Midbrain (tissue), 1 donor: ENCODE measurements at places on chromosomes 5 and 9.

- DNase-seq: no peak
Measured at GRCh38 chr5:3342271-3343100, 253.1 kb upstream of the IRX1 start.

GRCh38 chr9:106621313-106622163 lies 241.4 kb upstream of the ZNF462 start:
- DNase-seq: peak; percentile 41

GRCh38 chr9:131024978-131025868 lies 16.2 kb downstream of the LAMC3 start:
- DNase-seq: no peak

DNA sequence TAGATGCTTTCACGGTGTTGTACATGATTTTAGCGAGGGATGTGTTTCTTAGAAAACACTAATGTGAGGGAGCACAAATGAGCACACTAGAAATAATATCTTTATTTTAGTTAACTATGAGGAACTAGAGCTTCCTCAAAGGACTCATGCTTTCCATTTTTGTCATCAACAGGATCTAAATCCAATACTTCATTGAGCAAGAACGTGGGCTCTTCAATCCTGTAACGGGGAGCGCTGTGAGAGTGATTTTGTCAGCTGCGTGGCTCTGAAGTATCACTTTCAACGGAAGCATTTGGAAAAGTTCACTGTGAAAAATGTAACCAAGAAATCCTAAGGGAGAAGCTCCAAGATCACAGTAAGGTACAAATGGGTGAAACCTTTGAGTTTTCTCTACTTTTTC lies 93.2 kb downstream of the LIX1 start:
- DNase-seq: no peak

GRCh38 chr9:112694706-112695555 lies 23.0 kb downstream of the INIP start:
- DNase-seq: no peak

- no peak for DNase-seq
Measured at GRCh38 chr5:163915481-163915961, 410.1 kb downstream of the MAT2B start.

GRCh38 chr9:111484572-111484894 lies 350 bp upstream of the ECPAS start:
- no peak for DNase-seq

GRCh38 chr5:39015743-39016586 lies 58.2 kb downstream of the RICTOR start:
- no peak for DNase-seq

DNA sequence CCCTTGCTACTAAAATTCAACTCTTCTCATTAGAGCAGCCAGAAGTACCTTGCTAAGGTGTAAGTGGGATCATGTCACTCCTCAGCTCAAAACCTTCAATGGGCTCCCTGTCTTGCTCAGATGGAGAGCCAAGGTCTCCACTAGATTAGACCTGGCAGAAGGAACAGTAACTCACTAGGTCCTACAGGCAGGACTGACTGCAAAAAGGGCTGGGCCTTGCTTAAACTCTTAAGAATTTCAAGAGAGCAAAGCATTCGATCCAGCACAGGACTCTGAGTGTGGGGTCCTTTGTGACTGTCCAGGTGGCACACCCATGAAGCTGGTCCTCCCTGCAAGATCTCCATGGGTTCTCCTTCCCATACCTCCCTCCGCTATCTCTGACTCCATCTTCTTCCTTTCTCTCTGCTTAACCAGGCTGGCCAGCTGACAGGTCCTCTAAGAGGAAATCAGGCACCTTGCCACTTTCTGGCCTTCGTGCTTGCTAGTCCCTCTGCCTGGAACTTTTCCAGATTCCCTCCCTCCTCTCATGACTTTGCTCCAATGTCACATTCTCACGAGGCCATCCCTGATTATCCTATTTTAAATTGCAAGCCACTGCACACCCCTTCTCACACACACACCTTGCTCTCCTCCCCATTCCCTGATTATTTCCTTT lies 70.2 kb downstream of the BASP1 start:
- DNase-seq: no peak

- no peak for DNase-seq
Measured at GRCh38 chr5:136766456-136766855, 401.1 kb upstream of the TRPC7 start.

DNA sequence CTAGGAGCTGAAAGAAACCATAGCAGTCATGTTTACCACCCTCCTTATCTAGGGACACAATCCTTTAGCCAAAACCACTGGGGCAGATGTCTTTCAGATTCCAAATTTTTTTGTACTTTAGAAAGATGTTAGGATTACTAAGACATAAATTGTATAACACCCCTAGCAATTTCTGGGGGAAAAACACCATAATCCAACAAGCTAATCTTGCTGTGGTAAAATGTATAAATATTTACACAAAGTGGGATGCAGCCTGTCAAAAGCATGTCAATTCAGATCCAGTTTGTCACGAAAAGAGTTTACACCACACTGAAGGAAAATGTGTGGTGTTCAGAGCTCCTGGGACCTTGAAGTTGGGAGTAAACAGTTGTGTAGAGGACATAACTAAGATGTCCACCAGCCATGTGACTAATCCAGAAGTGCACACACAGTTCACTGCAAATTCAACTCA lies 274.3 kb downstream of the ADAMTSL1 start:
- DNase-seq: no peak

DNA sequence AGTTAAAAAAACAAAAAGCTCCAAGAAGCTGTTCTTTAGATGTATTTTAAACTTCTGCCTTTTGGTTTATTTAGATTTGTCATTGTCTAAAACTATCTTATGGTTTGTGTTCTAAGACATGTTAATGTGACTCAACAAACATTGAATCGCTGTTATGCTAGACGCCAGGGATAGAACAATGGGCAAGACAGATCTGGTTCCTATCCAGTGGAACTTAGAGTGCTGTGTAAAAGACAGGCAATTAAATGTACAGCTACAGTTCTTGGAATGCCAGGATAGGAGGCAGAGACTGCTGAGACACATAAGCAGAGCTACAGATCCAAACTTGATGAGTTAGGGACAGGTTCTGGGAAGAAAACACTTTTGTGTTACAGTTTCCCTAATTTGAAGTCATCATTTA lies 22.4 kb downstream of the LYRM7 start:
- DNase-seq: no peak

GRCh38 chr5:92605591-92605990 lies 975.4 kb downstream of the NR2F1-AS1 start:
- no peak for DNase-seq

- no peak for DNase-seq
Measured at GRCh38 chr9:122261469-122261881, 3.2 kb downstream of the RBM18 start.

GRCh38 chr5:56091664-56092063 lies 96.9 kb upstream of the IL6ST start:
- no peak for DNase-seq

DNA sequence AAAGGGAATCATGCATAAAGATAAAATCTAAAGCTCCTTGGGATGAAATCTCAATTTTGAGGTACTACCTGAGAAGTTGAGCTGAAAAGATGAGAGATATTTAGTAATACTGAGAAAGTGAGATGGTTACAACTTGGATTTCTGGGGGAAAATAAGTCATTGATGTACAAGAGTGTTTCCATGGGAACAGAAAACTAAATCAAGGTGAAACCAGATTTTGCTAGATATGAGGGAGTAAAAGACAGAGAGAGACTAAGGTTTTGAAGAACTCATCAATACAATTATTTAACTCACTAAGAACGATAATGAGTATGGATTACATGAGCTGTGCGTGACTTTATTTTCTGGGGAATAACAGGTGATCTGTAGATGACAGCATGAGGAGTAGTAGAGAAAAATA lies 10.2 kb upstream of the ST8SIA4 start:
- no peak for DNase-seq

- DNase-seq: peak; percentile 34
Measured at GRCh38 chr5:32312197-32312594, 543 bp downstream of the MTMR12 start.

- no peak for DNase-seq
Measured at GRCh38 chr5:58764199-58764598, 181.3 kb downstream of the RAB3C start.

DNA sequence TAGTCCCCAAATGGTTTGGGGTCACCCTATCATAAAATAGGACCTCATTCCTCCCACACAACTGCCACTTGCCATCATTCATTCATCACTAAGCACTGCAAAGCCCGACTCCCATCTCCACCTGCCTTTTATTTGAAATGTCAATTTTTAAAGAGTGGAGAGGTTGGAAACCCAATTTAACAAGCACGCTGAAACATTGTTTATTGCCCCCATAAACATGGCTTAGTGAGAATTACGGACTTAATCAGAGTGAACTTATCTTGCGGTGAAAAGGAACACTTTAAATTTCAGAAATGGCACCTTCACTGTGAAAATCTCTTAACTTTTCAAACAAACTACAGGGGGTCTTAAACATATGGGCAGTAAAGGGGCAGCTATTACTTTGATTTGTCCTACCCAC lies 241.1 kb downstream of the CRB2 start:
- DNase-seq: no peak

GRCh38 chr5:134708301-134708700 lies 30.0 kb upstream of the CAMLG start:
- no peak for DNase-seq

GRCh38 chr5:23332650-23333251 lies 174.7 kb upstream of the PRDM9 start:
- no peak for DNase-seq

- no peak for DNase-seq
Measured at GRCh38 chr9:115847216-115847615, 306.4 kb upstream of the PAPPA start.

GRCh38 chr5:5419291-5420210 lies 2.9 kb upstream of the ICE1 start:
- peak; percentile 22 for DNase-seq

- DNase-seq: peak; percentile 32
Measured at GRCh38 chr9:35103660-35104191, 795 bp upstream of the STOML2 start.

DNA sequence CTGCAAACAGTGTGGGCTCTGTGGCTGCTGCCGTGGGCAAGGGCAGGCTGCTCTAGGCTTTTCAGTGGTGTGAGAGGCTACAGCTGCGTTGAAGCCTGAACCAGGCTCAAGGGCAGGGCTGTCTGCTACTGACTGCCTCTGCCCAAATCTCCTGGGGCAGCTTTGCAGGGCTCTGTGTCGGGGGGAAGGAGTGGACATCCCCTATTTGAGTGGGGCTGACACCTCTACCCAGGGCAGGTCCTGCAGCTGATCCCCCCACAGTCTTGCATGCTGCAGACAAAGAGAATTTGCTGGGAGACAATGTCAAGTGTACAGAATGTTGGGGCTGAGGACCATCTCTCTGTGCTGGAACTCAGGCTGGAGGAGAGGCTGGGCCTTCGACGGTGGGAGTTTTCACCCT lies 240.2 kb downstream of the PBX3 start:
- DNase-seq: no peak

GRCh38 chr9:113012492-113012891 lies 500 bp upstream of the ZNF883 start:
- no peak for DNase-seq

DNA sequence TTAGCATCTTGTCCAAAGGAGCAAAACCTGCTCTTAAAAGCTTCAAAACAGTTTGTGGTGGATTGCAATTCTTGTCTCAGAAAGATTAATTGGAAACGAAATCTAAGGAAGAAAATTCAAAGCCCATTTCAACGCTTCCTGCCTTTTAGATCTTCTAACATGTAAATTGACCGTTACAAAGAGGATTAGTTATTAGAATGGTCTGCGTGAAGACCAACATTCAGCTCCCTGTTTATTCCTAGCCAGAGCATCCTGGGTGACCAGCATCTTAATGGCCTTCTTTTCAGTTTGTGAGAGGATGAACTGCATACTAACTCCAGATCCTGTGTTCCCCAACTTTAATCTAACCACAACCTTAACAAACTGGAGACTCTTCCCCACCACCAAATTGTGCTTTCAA lies 109.9 kb upstream of the SLC1A3 start:
- DNase-seq: peak; percentile 6
